Stimulated activated CD8-positive, alpha-beta memory T cell treated with anti-CD3 and anti-CD28 coated beads, Interleukin-7, amount 100 ng/mL, for 24 hours (primary cell): ENCODE measurements at places on chromosomes 4 and X.

GRCh38 chr4:13641084-13641483, 13.6 kb upstream of the BOD1L1 start:
- no peak for DNase-seq

DNA sequence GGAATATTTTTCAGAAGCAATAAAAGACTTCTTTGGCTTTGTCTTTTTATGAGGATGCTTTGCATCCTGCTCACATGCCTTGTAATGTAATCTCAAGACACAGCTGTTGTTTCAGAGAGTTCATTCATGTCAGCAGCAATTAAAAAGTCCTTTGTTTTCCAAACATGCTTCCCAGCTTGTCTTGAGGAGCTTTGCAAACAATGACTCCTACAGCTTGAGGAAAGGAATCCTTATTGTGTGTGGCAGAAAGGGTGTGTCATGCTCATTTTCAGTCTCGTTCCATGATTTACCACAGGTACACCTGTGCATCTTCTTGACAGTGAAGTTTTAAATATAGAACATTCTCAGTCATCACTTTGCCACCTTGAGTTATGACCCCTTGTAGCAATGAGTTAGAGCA, 139.2 kb upstream of the AADAT start:
- DNase-seq = no peak

DNA sequence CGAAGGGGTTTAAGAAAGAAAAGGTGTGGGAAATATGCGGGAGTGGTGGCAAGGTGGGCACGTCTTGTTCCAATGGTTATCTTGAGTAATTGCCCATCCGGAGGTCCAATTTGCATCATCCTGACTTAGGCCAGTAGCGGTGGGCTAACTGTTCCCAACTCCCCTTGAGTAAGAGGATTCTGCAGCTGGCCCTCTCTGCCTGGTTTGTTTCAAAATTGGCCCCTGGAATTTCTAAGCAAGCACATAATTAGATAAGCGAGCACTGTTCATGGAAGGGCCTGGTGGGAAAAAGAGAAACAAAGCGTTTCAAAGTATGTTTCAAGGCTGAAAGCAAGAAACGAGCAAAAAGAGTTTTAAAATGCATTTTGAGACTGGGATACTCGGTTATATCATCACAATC, 198.2 kb downstream of the CEP135 start:
- no peak for DNase-seq

DNA sequence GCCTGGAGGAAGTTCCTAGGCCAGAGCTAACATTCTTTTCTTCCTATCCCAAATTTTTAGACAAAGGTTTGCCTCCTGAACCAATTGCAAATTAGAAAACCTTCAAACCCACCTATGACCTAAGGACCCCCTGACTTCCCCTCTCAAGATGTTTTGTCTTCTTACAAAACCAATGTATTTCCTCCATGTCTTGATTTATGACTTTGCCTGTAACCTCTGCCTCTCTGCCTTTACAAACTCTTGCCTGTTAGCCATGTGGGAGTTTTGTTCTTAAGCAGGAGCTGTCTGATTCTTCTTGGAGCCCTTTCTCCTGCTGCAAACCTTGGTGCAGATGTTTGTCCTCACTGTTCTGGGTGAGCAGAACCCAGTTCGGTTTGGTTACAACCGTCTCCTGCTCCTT, 222.3 kb upstream of the BOD1L1 start:
- no peak for DNase-seq

DNA sequence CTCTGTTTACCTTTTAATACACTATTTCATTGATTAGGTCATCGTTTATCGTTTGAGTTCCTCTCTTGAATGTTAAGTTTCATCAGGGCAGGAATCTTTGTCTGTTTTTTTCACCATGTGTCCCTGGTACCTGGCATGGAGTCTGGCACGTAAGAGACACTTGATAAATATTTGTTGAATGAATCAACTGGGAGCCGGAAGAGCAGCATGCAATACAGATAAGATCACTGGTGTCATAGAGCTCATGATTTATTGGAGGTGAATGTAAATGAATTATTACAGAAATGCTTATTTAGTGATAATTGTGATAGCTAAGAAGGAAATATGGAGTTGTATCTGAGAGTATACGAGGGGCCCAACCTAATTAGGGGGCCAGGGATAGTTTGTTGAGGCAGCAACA, 62.8 kb downstream of the UCHL1 start:
- DNase-seq = no peak

DNA sequence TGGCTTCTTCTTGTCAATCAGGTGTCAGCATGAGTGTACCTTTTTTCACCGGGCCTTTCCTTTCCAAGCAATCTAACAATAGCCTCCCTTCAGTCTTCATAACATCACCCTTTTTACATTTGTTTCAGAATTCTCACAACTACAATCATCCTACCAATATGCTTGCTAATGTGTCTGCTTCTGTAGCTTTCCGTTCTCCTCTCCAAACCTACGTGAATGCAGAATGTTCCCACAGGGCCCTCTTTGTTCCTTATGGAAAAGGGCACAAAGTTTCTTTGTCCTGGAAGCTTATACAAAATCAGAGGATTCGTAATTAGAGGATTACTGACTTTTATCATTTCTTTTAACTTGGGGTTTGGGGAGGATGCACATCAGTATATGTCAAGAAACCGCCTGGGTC, 461.8 kb downstream of the CENPC start:
- DNase-seq = no peak

- no peak for DNase-seq
Observed at GRCh38 chr4:16893141-16893651, 5.2 kb downstream of the LDB2 start.

DNA sequence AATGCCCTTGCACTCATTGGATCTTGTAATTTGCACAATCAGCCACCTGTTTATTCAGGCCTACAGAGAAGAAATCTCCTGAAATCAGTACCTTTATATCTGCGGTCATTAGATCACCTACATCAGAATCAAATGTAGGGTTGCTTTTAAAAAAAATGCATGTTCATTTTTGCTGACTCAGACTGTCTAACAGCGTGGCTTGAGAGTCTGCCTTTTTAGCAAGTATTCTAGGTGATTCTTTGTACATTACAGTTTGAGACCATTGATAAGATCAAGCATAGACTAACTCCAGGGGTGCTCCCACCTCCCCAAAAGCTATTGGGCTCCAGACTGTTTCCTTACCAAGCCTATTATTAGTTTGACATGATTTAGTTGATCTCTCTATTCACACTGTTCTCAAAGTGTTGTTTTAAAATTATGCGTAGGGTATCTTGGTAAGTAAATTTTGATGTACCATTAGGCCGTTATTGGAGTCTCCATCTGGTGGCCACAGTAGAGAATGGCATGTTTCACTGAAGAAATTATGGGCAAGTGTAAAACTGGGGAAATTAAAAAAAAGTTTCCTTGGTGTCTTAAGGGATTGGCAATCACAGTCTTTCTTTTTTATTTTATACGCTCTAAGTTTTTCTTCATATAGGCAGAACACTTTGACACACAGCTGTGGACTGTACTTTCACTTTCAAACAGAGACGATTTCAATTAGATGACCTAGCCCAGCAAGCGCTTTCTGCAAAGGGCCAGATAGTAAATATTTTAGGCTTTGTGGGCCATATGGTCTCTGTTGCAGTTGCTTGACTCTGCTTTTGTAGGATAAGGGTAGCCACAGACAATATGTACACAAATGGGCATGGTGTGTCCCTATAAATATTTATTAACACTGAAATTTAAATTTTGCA, 33.7 kb upstream of the MSL3 start:
- DNase-seq = no peak

- no peak for DNase-seq
Observed at GRCh38 chr4:15562114-15562513, 92.4 kb downstream of the CC2D2A start.

GRCh38 chr4:17884063-17884462, 73.3 kb downstream of the NCAPG start:
- no peak for DNase-seq

DNA sequence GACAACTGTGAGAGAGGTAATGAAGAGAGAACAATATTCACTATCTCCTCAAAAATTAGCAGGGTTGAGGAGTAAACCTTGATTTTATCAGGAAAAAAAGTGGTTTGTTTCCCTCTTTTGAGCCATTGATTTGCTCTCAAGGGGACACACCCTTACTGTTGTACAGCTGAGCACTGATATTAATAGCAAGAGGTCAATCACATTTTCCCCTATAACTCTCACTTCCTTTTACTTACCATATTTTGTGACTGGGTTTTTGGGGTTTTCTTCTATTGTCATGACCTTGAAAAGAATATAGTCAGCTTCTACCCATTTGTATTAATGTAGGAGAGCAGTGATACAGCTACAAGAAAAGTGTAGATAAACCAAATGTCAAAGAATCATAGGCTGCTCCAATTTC, 70.2 kb upstream of the LONRF3 start:
- DNase-seq = no peak

DNA sequence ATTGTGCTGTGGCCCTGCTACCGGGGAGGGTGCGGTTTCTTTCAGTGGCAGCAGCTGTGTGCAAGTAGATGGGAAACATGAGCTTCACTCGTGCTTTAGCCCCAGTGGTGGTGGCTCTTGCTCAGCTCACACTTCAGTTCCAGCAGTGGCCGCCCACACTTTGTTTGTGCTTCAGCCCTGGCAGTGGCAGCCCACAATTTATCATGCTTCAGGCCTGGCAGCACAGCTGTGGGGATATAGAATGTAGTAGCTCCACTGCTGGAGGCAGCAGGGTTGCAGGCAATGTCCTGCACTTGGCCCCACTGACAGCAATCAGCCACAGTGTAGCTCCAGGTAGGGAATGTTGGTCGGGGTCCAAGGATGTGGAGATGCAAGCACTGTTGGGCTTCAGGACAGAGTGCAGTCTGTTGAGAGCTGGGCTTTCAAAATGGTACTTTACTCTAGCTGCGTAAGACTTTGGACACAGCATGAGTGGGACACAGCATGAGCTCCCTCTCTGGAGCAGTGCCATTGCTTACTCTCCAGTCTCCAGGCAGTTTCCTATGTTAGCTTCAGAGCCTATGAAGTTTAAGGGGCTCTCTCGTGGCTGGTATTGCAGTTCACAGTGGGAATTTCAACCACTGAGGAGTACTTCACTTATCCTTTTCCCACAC, 413.1 kb downstream of the PDGFC start:
- no peak for DNase-seq

GRCh38 chr4:78179196-78179595, 122.1 kb downstream of the FRAS1 start:
- DNase-seq = no peak

- peak; percentile 17 for DNase-seq
Observed at GRCh38 chrX:131816551-131817136, 206.5 kb upstream of the STK26 start.

DNA sequence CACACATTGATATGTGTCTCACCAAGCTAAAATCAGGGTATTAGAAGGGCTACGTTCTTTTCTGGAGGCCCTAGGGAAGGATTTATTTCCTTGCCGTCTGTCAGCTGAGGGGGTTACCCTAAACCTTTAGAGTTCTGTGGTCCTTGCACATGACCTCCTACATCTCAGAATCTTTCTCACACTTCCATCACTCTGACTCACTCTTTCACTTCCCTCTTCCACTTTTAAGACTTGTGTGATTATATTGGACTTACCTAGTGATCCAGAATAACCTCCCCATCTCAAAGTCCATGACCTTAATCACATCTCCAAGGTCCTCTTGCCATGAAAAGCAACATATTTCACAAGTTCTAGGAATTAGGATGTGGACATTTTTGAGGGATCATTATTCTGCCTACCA, 53.6 kb upstream of the FUNDC1 start:
- no peak for DNase-seq

DNA sequence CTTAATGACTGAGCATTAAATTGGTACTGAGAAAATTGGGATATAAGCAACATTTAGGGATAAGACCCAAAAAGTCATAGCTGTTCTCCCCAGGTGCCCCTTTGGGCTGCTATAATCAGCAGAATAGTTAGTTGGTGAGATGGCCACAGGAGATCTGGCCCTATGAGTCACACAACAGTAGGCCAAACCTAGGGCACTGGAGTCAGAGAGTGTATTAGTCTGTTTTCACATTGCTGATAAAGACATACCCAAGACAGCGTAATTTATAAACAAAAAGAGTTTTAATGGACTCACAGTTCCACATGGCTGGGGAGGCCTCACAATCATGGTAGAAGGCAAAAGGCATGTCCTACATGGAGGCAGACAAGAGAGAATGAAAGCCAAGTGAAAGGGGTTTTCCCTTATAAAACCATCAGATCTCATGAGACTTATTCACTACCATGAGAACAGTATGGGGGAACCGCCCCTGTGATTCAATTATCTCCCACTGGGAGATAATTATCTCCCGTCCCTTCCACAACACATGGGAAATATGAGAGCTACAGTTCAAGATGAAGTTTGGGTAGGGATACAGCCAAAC, 338.3 kb upstream of the NR3C2 start:
- DNase-seq = no peak

- DNase-seq = no peak
Observed at GRCh38 chrX:11371106-11371505, 77.9 kb downstream of the AMELX start.

DNA sequence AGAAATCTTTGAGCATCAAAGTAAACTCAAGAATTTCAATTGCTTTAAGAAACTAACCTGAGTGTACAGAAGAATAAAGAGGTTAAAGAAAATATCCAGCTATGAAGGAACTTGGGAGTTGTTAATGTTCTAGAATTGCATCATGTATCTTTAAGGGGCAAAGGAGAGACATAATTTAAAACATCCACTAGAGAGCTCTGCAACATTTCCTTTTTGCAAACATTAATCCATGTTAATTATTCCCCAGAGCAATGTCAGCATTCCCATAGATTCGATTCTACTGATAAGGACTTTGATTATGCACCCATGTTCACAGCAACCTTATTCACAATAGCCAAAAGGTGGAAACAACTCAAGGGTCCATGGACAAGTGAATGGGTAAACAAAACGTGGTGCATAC, 80.2 kb upstream of the SORBS2 start:
- no peak for DNase-seq

- DNase-seq = no peak
Observed at GRCh38 chr4:45484740-45485139, 639.1 kb downstream of the GABRG1 start.

DNA sequence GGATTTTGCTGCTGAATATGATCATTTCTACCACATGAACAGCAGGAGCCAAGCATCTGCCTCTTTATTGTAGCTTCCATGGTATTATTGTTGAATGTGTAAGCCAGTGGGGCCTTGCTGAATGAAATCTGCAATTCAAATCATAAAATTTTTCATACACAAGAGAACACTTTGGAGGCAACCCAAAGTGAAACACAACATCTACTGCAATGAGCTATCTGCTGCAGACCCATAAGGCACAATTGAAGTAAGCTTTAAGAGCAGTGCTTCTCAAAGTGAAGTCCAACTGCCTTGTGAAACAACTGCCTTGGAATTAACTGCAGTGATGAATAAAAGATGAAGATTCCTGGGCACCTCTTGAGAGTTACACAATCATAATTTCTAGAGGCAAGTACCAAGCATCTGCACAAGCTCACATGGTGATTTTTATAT, 626.3 kb upstream of the INTU start:
- no peak for DNase-seq

GRCh38 chr4:15188605-15189539, 186.6 kb downstream of the CPEB2 start:
- no peak for DNase-seq
